Stimulated activated CD8-positive, alpha-beta memory T cell treated with anti-CD3 and anti-CD28 coated beads, Interleukin-7, amount 100 ng/mL, for 1 hour (primary cell): ENCODE measurements at places on chromosomes 3 and 15.

DNA sequence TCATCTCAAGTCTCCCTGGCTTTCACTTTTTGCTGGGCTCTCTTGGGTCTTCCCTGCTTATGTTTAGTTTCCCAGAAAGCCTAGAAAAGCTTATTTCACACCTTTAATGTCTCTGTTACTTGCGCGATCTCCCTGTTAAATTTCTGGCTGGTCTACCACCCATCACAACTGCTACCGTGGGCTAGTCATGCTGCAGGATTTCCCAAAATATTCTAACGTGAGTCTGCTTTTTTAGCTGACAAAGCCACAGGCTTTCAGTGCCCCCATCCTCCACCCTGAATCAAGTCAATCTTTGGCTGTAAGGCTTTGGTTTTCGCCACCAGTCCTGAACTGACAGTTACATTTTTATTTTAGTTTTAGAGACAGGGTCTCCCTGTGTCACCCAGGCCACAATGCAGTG, 74.1 kb downstream of the SUMF1 start:
- DNase-seq, result no peak

DNA sequence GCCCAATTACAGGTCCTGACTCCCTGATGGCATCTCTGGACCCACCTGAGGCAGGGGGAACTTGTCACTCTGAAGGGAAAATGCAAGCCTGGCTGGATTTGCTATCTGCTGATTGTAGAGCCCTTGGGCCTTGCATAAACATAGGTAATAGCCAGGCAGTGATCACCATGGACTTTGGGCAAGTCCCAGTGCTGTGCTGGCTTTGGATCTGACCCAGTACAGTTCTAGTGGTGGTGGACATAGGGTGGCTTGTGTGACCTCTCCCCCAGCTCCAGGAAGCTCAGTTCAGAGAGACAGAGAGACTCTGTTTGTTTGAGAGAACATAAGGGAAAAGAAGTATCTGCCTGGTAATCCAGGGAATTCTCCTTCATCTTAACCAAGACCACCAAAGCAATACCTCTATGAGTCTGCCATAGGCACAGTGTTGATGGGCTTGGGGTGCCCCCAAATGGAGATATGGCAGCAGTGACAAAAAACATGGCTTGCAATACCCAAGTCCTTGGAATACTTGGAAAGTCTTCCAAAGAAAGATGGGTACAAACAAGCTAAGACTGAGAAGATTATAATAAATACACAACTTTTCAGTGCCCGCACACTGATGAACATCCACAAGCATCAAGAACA, 348.5 kb downstream of the PYDC2 start:
- DNase-seq, result no peak

GRCh38 chr3:86147119-86147518, 843.8 kb downstream of the VGLL3 start:
- DNase-seq, result no peak

GRCh38 chr3:17946619-17947018, 204.2 kb upstream of the TBC1D5 start:
- DNase-seq, result no peak

DNA sequence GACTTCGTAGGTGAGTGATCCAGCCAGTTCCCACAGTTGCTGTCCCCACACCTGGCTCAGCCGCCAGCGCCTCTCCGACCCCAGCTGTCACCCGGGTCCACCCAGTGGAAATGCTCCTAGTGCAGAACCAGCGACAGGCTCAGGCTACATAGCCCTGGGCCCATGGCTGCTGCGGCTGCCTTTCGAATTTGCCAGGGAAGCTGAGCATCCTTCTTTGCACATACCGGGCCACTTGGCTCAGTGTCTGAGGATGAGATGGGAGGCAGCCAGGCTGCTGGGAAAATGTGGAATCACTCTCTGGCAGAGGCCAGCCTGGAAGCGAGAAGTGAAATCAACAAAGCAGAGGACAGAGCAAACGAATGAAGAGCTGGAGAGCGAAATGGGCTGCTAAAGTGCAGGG, 80.1 kb downstream of the ST8SIA2 start:
- DNase-seq, result no peak

DNA sequence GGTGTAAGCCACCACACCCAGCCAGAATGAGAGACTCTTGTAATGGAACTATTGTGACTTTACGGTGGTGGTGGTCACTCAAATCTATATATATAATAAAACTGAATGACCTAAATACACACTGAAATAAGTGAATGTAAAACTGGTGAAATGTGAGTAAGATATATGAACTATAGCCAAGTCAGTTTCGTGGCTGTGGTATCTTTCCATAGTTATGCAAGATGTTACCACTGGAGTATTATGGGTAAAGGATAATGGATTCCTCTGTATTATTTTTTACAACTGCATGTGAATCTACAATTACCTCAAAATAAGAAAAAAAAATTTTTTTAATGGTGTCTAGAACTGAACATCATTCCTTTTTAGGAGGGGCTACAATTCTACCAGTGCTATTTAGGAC, 21.9 kb downstream of the PIK3CB start:
- no peak for DNase-seq

DNA sequence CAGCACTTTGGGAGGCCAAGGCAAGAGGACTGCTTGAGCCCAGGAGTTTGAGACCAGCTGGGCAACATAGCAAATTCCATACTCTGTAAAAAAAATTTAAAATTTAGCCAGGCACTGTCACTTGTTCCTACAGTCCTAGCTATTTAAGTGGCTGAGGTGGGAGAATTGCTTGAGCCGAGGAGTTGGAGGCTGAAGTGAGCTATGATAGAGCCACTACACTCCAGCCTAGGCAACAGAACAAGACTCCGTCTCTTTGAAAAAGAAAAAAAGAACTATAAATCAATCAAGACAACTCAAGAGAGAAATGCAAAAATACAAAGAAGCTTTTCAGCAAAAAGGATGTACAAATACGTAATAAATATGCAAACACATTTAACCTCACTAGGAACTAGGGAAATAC, 78.8 kb downstream of the TJP1 start:
- no peak for DNase-seq

DNA sequence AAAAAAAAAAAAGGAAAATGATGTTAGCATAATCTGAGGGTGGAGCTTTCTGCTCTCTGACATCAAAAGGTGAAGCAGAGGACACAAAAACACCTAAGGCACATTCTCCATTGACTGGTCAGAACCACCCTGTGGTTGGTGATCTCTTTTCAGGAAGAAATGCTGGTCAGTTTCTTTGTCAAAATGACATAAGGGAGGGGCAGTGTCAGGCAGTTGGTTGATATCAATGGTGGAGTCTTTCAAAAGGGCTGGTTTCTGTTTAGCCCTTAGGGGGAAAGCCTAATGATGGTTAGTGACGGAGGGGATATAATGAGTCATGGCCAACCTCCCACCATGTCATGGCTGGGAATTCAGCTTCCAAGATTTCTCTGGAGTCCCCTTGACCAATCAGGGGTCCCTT, 185.9 kb upstream of the GBE1 start:
- DNase-seq, result no peak

GRCh38 chr3:62132027-62132602, 241.2 kb downstream of the FEZF2 start:
- DNase-seq, result no peak

GRCh38 chr15:70486451-70487386, 276.6 kb downstream of the UACA start:
- no peak for DNase-seq

GRCh38 chr3:61803983-61804382, 242.6 kb downstream of the PTPRG start:
- DNase-seq, result no peak

GRCh38 chr3:34504775-34505174, 706.3 kb downstream of the PDCD6IP start:
- DNase-seq, result no peak

GRCh38 chr3:138775254-138775595, 59.5 kb downstream of the PIK3CB start:
- no peak for DNase-seq

GRCh38 chr3:161552984-161553560, 56.5 kb downstream of the OTOL1 start:
- no peak for DNase-seq

DNA sequence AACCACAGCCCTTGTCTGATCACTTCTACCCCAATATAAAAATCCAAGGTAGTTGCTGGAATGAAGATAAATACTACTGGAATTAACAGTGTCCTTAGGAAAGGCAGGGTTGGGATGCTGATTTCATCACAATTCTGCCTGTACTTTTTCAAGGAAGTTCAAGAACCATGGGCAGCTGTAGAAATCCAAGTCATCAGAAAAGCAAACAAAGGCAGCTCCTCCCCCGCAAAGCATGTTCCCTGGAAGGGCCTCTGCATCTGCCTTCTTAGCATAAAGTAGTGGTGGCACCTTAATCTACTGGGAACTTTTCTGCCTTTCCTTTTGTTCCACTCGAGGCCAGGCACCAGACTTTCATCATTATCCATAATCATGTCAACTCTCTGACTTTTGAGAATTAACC, 54.4 kb downstream of the ERC2 start:
- no peak for DNase-seq

DNA sequence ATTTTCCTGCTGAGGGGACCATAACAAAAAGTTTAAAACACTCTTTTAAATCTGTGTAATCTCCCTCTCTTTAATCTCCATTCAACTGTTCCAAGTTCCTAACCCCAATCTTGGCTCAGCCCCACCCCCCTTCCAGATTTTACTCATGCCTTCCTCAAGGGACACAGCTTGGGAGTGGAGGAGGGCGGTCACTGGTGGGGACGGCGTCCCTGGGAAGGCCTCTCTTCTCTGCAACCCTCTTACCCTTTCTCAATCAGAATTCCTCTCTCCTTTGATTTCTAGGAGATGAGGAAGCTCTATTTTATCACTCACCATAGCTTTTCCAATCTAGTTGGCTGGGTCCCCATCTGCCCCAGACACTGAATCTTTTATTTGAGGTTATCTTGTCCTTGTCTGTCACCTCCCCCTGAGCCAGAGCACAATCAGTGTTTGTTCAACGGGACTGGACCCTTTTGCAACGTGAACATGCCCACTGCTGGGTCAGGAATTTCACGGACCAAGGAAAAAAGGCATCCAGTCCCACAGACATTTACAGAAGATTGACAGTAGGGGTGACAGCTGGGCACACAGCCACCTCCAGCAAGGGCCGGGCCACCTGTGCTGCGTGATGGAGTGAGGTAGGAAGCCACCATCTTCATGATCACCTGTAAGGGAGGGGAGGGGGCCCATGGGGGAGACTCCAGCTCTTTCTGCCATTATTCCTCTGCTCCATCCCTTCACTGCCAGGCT, 84.0 kb upstream of the HERC1 start:
- no peak for DNase-seq

- DNase-seq, result no peak
These were observed 2.6 kb upstream of the GNB5 start for GRCh38 chr15:52193791-52194190.

DNA sequence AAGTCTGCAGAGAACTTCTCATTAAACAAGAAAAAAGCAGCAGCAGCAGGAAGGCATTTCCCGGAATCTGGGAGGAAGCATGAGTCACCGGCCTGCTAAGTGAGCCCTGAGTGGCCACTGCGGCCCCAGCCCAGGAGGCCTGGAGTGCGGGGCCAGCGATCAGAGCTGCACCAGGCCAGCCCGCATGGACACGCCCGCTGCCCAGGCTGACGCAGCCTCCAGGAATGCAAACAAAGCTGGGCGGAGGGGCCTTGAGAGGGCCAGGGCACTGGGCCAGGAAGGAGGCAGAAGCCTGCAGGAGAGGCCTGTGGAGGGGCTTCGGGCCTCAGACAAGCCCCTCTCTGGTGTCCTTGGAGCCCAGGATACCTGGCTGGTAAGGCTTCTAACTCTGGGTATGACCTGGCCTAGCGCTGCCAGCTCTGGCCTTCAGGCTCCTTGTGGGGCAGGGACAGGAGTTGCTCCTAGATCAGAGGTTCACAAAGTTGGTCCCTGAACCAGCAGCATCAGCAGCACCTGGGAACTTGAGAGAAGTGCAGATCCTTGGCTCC, 101.2 kb downstream of the SMAD6 start:
- DNase-seq, result no peak

GRCh38 chr3:160951642-160952487, 153.3 kb downstream of the B3GALNT1 start:
- no peak for DNase-seq

DNA sequence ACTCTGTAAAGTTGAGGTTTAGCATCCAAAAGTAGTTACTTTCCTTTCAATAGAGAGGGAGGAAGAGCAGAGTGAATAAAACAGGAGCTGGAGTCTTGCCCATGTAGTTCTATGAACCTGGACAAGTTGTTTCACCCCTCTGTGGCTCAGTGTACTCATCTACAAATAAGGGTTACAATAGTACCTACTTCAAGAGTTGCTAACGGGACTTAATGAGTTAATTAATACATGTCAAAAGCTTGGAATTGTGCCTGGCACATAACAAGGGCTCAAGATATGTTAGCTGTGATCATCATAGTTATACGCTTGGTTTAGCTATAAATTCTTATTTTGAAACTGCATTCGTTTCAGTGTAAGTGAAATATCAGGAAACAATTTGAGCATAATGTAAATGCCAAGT, 388.5 kb upstream of the THBS1 start:
- DNase-seq, result no peak

DNA sequence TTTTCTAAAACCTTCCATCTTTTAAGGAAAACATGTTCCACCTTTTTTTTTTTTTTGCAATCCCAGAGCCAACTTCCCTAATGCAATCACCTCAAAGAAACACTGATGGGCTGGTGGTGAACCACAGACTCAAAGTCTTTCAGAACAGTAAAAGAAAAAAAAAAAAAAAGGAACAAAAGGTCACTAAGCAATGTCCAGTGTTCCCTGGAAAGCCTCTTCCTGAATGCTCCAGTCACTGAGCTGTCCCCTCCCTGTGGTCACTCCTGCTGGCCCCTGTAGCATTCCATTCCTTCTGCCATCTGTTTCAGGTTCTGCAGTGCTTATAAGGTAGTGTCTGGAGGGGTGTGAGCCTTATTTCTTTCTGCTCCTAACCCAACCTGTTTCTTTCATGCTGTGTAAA, 53.3 kb downstream of the AAGAB start:
- no peak for DNase-seq

DNA sequence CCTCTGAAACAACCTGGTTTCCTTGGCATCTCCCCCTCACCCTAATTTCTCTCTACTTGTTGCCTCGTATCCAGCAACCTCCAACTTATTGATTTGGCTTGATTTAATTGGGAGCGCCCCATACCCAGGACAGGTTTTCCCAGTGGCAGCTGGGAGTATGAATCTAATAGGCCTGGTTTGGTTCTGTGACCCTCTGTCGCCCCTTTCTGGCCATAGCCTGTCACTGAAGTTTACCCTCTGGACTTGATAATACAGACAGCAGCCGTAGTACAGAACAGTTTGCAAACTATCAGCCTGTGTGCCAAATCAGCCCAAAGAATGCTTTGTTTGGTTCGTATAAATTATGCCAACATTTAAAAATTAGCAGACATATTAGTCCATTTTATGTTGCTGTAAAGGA, 525.1 kb upstream of the GOLIM4 start:
- DNase-seq, result no peak
